Psoas muscle (tissue), 8 donors: ENCODE measurements at places on chromosomes 7 and 10. TPM values are rescaled to one million over a fixed set of nuclear protein-coding genes. Genes with fewer than 3 reads are reported as not detected.

- no peak overlapping the region for H3K27ac ChIP-seq
- DNase-seq = no peak
- H3K4me1 ChIP-seq = no peaks in the 10 kb centered on the region
- H3K4me3 ChIP-seq = no peak overlapping the region
- H3K27me3 ChIP-seq = no peaks in the 10 kb centered on the region
These were observed 6.4 kb downstream of the MMP21 start for GRCh38 chr10:125769175-125769574.

Gene IDI2
- 155 TPM for total RNA-seq

Gene PLPP4
- not detected for total RNA-seq

DNA sequence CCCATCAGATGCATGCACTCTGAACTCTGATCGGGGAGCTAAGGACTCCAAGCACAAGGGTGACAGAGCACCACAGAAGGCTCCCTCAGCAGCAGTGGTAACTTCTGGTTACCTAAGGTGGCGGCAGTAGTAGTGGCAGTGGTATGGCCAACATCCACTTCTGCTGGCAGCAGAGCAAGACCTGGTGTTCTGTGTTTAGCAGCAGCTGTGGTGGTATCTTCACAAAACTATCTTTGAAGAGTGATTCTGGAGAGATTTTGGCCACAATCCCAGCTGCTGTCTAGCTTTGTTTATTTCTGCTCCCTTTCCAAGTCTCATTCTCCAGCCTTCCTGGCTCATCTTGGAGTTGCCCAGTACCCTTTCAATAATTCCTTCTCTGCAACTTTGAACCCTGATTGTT is 102.4 kb upstream of the LRGUK start:
- no peak for DNase-seq
- no peaks in the 10 kb centered on the region for H3K36me3 ChIP-seq
- no peak overlapping the region for H3K27ac ChIP-seq
- no peak overlapping the region for H3K4me3 ChIP-seq
- no peaks in the 10 kb centered on the region for H3K4me1 ChIP-seq

DNA sequence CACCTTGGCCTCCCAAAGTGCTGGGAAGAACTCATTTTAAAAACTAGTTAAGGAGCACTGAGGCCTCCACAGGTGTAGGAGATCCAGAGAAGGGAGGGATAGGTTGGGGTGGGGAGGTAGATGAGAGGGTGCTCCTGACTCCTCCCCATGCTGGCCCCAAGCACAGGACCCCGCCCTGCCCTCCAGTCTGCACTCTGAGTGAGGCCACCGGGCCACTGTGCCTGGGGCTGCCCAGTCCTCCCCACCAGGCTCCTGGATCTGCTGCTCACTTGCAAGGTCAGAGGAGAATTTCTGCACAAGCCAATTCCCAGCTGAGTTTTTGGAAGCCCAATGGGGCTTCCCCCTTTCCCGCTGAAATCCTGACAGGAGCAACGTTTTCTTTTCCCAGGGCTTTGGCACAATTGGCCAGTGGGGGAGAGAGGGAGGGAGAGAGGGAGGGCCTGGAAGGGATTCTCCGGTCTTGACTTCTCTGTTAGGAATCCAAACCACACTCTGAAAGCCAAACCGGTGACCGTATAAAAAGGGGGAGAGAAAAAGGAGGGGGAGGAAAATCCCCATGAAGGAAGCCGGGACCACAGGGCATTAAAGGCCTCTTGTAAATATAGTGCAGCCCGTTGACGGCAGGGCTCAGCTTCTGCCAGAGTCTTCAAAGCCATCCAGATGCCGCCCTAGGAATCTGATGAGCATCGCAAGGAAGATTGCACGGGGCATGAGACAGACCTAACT is 116.2 kb downstream of the SH3PXD2A start:
- peaks cover 4% of the 10 kb centered on the region for H3K36me3 ChIP-seq
- peaks cover 39% of the 10 kb centered on the region for H3K4me1 ChIP-seq
- no peaks in the 10 kb centered on the region for H3K27me3 ChIP-seq
- H3K4me3 ChIP-seq = no peak overlapping the region

DNA sequence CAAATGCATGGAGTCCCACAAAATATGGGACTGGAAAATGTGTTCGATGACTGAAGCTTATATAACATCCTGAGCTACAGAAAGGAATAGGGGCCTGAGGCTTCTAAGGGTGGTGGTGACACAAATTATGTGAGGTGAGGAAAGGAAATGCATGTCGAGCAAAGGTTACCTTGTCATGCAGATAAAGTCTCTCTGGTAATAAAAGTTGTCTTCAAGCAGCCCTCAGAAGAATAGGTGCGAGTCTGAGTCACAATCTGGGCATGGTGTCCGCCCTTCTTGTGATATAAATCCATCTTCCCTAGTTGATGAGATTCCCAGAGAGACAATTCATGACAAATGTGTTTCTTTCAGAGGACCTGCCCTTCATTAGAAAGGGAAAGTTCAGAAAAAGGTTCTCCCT is 985.2 kb upstream of the C7orf33 start:
- no peak overlapping the region for H3K27ac ChIP-seq
- no peak overlapping the region for H3K4me3 ChIP-seq
- DNase-seq = no peak
- H3K27me3 ChIP-seq = no peaks in the 10 kb centered on the region
- H3K4me1 ChIP-seq = no peaks in the 10 kb centered on the region

Gene CC2D2B
- 0.09 TPM for total RNA-seq

DNA sequence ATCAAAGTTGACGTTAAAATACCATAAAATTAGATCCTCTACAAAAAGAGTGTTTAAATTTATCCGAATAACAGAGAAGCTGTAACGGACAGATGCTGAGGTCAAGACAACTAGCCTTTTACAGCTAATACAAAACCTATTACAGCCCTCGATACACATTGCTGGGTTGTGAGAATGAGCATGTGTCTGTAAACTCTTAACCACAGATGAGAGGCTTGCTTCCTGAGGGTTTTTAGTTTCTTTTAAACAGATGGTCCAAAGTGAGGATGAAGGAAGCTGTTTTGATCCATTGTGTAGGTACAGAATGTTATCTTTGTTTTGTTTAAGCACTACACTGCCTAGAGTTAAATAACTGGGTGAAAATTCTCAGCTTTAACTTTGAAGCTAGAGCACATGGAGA is 578.2 kb downstream of the PARD3 start:
- H3K27me3 ChIP-seq = no peaks in the 10 kb centered on the region
- no peak for DNase-seq
- no peak overlapping the region for H3K4me3 ChIP-seq

Gene LIPK
- not detected for total RNA-seq

DNA sequence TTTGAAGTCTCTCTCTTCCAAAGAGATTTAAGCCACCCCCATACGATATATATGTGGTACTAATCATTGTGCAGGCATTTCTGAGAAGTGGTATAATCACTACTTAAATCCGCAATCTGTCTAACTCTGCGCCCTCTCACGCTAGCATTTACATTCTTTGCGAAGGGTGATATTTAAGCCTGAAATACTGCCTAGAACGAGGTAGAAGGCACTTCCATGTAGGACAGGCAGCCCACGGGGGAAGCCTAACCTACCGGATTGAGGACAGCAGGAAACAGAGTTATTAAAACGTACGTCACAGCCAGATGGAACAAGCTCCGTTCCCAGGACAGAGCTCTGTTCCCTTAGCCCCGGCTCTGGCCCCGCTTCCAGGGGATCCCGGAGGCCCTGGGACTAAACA is 59.3 kb upstream of the ECHDC3 start:
- H3K27me3 ChIP-seq = peaks cover 12% of the 10 kb centered on the region
- no peak overlapping the region for H3K4me3 ChIP-seq
- H3K36me3 ChIP-seq = no peaks in the 10 kb centered on the region
- no peak for DNase-seq
